ENCODE measurements at places on chromosomes 13 and 19. TPM values are rescaled to one million over a fixed set of nuclear protein-coding genes. Genes with fewer than 3 reads are reported as not detected.
A peak's percentile ranks its signal among the peaks of the same experiment; 100 is the strongest.

- no peak for DNase-seq
Observed at GRCh38 chr13:95185851-95186250, 115.4 kb downstream of the ABCC4 start.

- DNase-seq, result no peak
Observed at GRCh38 chr19:7149956-7150705, 80.6 kb downstream of the ZNF557 start.

GRCh38 chr13:79403113-79403512, 2.9 kb downstream of the RBM26 start:
- DNase-seq, result no peak

- no peak for DNase-seq
Observed at GRCh38 chr13:98586400-98587345, 9.8 kb upstream of the STK24 start.

GRCh38 chr13:95805921-95806320, 129.0 kb downstream of the DNAJC3 start:
- no peak for DNase-seq

- DNase-seq, result no peak
Observed at GRCh38 chr19:49573425-49573824, 6.9 kb downstream of the NOSIP start.

DNA sequence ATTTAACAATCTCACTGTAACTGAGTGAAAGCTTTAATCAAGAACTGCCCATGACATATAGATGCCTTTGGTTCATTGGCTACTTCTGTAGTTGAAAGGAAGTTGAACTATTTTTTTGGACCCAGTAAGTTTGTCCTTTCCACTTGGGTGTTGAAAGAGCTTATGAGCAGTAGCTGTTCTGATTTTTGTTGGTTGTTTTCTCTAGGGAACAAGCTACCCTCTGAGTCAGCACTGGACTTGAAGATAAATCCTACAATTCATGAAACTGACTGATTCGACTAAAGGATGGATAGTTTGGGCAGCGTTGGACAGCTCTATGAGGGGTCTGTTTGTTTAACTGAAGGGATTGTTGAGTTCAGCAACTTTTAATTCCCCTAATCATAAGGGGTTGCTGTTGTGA, 101.0 kb downstream of the PAN3 start:
- DNase-seq, result no peak

GRCh38 chr13:51955816-51956603, 55.2 kb downstream of the ATP7B start:
- DNase-seq, result no peak

GRCh38 chr13:74027161-74027779, 106.9 kb downstream of the KLF12 start:
- DNase-seq, result no peak

DNA sequence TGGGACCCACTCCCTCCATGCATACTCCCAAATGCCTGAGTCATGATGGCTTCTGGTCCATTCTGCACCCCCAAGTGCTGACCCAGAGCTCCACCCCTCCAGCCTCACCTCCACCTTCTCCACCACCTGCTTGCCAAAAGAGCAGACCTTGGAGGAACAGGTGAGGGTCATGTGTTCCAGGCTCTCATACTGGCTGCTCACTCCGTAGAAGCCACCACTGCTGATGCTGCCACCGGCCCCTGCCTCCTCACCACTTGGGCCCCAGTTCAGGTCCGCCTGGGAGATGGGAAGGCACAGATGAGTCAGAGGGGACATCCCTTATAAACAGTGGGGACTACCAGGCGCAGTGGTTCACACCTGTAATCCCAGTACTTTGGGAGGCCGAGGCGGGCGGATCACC, 7.9 kb downstream of the CD37 start:
- peak; percentile 52 for DNase-seq

GRCh38 chr19:5738423-5738822, 18.0 kb downstream of the CATSPERD start:
- DNase-seq, result no peak

- no peak for DNase-seq
Observed at GRCh38 chr19:1756705-1757465, 3.6 kb downstream of the ONECUT3 start.

- no peak for DNase-seq
Observed at GRCh38 chr13:26482451-26483197, 74.9 kb upstream of the WASF3 start.

- DNase-seq, result no peak
Observed at GRCh38 chr13:46962281-46962941, 65.6 kb upstream of the HTR2A start.

ADAMTSL5 gene
- total RNA-seq, result 48.3 TPM

ZNF28 gene
- total RNA-seq, result 18.1 TPM

SLC27A5 gene
- 10.1 TPM for total RNA-seq

ZNF235 gene
- 11.5 TPM for total RNA-seq

KCTD4 gene
- 26.3 TPM for total RNA-seq

LILRA2 gene
- 5.3 TPM for total RNA-seq

NOSIP gene
- total RNA-seq, result 41.7 TPM
